A549 treated with ZK216348 at 1 μM for 4 hours (cell line): ENCODE measurements at places on chromosomes 3 and 15. TPM values are rescaled to one million over a fixed set of nuclear protein-coding genes. Genes with fewer than 3 reads are reported as not detected.

The SAMMSON gene
- total RNA-seq: not detected in 5 replicates

The CMTM8 gene
- total RNA-seq: 7.7 to 13.8 TPM (median 12.9 TPM) in 5 replicates

The UROC1 gene
- not detected in 5 replicates for total RNA-seq

The TRMT10C gene
- 18.7 to 44.6 TPM (median 33.3 TPM) in 5 replicates for total RNA-seq

The C3orf20 gene
- not detected in 5 replicates for total RNA-seq

The SMARCC1 gene
- 20.7 to 28.9 TPM (median 28.3 TPM) in 5 replicates for total RNA-seq

The TNK2 gene
- total RNA-seq: 13.4 to 26.7 TPM (median 22.3 TPM) in 5 replicates

The ZNF502 gene
- 1.6 to 2.5 TPM (median 2.1 TPM) in 5 replicates for total RNA-seq
